DMS53 (cell line): ENCODE measurements at places on chromosomes 12 and 14.

- peak; percentile 83 for DNase-seq
Measured at GRCh38 chr14:74502236-74503019, 8.9 kb downstream of the ISCA2 start.

DNA sequence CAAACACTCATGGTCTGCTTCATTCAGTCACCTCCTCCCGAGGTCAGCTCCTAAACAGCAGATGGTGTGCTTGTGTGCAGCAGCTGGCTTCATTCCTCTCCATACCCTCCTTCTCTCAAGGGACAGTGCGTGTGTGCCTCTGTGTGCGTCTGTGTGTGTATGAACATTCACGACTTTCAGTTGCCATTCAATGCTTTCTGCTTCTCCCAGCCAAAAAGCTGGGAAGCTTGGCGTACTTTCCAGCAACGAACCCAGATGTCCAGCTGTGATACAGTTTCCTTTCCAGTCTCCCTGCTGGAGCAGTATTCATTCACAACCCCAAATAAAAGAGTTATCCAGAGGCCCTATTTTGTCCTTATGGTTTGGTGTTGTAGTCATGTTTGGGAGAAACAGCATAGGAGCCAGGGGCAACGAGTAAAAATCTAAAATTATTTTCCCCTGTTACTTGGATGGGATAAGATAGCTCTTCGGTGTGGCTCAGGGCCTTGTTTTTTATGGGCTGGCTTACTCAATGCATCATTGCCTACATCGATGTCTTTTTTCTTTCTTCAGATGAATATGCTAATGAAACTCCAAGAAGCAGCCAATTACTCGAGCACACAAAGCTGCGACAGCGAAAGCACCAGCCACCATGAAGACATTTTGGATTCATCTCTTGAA lies 379.3 kb downstream of the NAV3 start:
- DNase-seq: peak; percentile 91

DNA sequence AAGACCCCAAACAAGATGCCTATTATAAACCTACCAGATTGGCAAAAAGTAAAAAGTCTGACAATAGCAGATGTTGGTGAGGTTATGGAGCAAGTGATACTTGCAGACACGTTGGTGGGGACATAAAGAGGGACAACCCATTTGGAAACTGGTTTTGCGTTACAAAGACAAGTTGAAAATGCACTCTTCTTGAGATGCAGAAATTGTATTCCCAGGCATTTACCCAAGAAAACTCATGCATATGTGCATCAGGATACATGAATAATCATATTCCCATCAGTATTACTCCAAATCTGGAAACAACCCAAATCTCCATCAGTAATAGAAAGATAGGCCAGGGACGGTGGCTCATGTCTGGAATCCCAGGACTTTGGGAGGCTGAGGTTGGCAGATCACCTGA lies 12.8 kb upstream of the GOLGA5 start:
- DNase-seq: no peak

GRCh38 chr12:95440401-95440800 lies 33.6 kb upstream of the METAP2 start:
- DNase-seq: peak; percentile 72

DNA sequence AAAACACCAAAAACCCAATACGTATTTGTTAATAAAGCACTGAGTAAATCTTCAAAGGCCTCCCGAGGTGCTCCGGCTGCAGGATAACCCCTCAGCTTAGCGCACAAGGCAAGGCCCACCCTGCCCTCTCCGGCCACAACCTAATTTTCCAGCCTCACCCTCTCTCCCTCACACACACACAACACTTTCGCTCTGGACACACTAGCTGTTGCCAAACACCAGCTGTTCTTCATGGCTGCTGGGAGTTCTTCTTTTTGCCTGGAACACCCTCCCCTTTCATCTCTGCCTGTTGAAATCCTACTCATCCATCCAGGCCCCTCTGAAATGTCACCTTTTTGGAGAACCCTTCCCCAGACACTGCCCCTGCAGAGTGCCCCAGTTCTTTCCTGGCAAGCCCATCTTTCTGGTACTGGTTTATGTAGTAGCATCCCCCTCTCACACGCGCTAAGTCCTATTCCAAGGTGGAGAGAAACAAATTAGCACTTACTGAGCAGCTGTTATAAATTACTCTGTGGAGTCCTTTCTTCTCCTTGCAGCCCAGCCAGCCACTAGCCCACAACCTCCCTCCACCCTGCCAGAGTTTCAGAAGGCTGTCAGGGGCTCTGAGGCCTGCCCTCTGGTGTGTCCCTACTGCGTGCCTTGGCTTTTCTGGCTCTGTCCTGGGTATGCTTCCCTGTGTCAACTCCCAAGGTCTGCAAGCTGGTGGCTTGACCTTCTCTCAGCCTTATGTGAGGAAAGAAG lies 805 bp upstream of the CRACR2A start:
- peak; percentile 94 for DNase-seq

DNA sequence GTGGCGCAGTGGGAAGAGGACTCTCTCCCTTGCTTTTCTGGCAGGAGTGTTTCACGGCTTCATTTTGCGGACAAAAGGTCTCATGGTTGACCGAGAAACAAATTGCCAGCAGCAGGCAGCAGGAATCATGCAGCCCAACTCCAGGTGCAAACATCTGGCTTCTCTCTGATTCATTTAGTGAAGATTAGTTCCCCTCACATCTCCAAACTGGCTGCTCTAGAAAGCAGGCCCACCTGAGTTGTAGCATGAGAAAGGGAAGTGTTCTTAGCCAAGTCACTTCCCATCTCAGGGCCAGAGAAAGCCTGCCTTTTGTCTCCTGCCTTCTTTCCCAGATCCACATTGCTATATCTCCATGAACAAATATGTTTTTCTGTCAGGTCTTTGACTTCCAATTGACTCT lies 120.8 kb upstream of the CCDC196 start:
- no peak for DNase-seq

GRCh38 chr12:108839890-108840230 lies 17.5 kb downstream of the SSH1 start:
- no peak for DNase-seq

GRCh38 chr14:106691601-106692291 lies 1165.4 kb downstream of the TMEM121 start:
- DNase-seq: peak; percentile 61

- DNase-seq: no peak
Measured at GRCh38 chr14:21053184-21054122, 4.2 kb upstream of the RNASE8 start.

- no peak for DNase-seq
Measured at GRCh38 chr14:53881161-53881871, 75.3 kb downstream of the BMP4 start.

GRCh38 chr14:97544571-97544970 lies 747.4 kb downstream of the VRK1 start:
- DNase-seq: no peak

- no peak for DNase-seq
Measured at GRCh38 chr14:90624732-90625400, 191.4 kb downstream of the TTC7B start.

- DNase-seq: no peak
Measured at GRCh38 chr12:13328535-13328934, 132.0 kb downstream of the EMP1 start.

- DNase-seq: peak; percentile 67
Measured at GRCh38 chr12:113244047-113244460, 22.8 kb downstream of the TPCN1 start.

DNA sequence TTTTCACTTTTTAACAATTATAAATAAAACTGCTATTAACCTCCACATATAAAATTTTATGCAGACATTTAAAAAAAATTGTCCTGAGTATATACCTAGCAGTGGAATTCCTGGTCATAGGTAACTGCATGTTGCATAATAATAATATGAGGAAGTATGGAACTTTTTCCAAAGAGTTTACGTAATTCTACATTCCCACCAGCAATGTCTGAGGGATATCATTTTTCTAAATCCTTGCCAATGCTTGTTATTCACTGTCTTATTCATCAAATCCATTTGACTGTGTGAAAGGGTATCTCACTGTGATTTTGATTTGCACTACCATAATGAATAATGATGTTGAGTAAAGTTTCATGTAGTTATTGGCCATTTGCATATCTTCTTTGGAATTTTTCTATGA lies 393.8 kb downstream of the LRFN5 start:
- no peak for DNase-seq

DNA sequence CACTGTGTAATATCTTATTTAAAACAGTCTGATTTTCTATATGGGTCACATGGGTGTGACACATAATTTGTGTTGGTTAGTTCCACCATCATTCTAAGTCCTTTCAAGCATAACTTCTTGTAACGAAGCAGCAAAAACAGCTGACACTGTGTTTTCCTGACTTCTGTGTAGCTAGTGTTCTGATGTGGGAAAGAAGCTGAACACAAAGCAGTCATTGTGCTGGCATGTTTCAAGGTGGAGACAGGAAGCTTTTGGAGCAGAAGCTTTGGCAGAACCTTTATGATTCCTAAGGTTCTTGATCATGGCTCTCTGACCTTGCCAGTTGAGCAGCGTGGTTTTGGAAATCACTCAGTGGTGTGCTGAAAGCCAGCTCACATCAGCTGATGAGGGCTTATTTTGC lies 351.7 kb upstream of the MDGA2 start:
- no peak for DNase-seq

- DNase-seq: no peak
Measured at GRCh38 chr14:97381309-97381708, 584.1 kb downstream of the VRK1 start.

DNA sequence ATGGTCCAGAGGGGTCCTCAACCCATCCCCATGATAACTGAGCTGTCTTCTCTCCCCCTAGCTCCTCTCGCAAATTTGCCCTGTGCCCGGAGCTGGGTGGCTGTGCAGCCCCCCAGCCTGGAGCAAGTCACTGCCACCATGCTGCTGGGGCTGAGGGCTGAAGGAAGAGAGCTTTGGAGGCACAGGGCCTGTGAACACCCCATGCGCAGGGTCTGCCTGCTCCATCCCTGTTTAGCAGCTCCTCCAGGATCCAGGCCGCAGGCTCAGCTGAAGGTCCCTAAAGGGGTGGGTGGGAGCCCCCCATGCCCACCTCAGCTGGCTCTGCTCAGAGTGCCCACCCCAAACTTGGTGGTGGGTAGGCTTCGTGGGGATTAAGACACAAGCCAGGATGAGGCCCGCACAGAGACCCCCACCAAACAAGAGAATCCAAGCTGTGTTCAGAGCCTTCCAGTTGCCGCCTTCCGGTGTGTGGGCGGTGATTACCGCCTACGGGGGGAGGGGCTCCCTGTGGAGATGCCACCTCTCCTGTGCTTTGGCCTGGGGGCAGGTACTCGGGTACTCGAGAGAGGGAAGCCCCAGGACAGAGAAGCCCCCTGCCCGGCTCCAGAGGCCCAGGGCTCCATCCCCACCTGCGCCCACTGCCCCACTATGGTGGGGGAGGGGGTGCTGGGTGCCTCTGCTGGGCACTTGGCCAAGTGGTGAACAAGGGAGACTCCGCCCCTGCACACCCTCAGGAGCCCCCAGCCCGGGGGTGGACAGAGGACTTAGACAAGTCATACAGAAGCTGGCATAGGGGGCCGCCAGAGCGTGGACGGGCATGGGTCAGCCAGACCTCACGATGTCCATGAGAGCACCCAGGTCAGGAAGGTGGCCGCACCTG lies 1.4 kb upstream of the JAG2 start:
- DNase-seq: peak; percentile 54

- no peak for DNase-seq
Measured at GRCh38 chr14:53231171-53231570, 78.0 kb upstream of the DDHD1 start.

GRCh38 chr12:20194171-20194570 lies 174.2 kb upstream of the PDE3A start:
- peak; percentile 26 for DNase-seq

DNA sequence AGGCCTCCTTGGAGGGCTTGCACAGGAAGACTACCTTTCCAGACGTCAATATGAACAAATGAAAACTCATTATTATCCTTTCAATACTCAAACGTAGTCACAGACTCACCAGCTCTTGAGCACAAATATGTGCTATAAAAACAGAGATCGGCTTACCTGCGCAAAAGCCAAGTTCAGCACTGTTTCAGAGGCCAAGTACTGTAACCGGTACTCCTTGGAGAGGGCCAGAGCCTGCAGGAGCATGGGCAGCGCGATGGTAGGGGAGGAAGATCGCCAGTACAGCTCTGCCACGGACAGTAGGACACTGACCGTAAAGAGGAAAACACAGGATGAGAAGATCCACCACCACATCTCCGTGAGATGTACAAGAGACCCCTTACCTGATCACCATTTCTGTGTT lies 21.6 kb upstream of the CAMKK2 start:
- no peak for DNase-seq

GRCh38 chr14:29798811-29799210 lies 128.8 kb downstream of the PRKD1 start:
- DNase-seq: no peak

- no peak for DNase-seq
Measured at GRCh38 chr12:105324704-105325103, 5.8 kb upstream of the C12orf75 start.

GRCh38 chr12:60169904-60170303 lies 574.1 kb downstream of the SLC16A7 start:
- DNase-seq: no peak

DNA sequence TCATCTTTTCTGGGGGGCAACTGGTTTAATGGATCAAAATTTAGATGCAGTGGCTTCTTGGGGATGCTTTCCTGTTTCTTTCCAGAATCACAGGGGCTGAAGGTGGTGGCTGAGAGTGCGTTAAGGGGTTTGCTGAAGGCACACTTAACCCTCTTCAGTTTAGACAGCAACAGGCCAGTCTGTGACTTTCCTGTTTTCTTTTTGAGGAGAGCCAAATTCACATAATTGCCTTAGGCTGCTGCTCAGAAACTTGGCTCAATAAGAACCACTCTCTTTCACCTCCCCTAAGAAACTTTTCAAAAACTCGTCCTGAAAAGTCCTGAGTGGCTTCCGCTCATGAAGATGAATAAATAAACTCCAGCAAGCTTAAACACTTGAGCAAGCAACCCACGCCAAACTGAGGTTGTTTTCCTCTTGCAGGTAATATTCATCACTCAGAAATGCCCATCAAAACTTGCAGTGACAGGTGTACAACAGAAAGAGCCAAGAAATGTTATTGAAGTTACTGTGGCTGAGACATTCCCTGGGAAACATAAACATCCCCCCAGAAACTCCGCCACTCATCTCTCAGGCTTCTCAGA lies 510.4 kb downstream of the TMEM132D start:
- DNase-seq: no peak

DNA sequence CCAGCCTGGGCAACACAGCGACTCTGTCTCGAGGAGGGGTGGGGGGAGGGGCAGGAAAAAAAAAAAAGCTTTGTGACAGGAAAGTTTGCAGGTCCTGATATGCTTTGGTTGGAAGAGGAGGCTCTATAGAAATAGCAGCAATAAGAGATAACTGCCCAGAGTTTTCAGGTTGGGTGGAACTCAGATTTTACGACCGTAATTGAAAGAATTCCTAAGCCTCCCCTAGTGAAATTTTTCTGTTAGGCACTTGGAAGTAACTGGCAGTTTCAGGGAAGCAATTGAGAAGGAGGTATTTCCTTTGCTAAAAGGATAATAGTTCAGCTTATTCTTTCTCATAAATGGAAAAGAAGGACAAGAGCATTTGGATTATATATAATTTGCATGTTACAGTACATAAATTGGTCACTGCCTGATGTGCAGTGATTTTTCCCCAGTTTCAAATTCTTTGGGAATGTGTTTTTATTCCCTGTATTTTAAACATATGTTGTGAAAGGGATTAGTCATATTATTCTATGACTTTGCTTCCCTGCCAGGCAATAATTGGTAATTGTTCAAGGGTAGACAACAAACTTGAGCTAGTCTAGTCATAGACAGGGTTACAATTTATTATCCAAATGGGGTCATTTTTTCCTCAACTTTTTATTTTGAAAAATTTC lies 452.8 kb downstream of the AEBP2 start:
- DNase-seq: no peak

- no peak for DNase-seq
Measured at GRCh38 chr14:37810094-37810801, 214.8 kb downstream of the TTC6 start.

- DNase-seq: no peak
Measured at GRCh38 chr14:29671034-29671433, 256.6 kb downstream of the PRKD1 start.

GRCh38 chr12:7212678-7213077 lies 23.2 kb downstream of the PEX5 start:
- no peak for DNase-seq
